Breast epithelium (tissue), 4 donors: ENCODE measurements at places on chromosomes 2 and 18. TPM values are rescaled to one million over a fixed set of nuclear protein-coding genes. Genes with fewer than 3 reads are reported as not detected.

USP37 gene
- total RNA-seq: 24.6 TPM

UPP2 gene
- not detected for total RNA-seq

SULT1C2 gene
- total RNA-seq: 1.9 TPM

CYTIP gene
- 18.7 TPM for total RNA-seq

SLC5A7 gene
- not detected for total RNA-seq

SPIRE1 gene
- 24.3 TPM for total RNA-seq

PSD4 gene
- total RNA-seq: 40.3 TPM

TDRD15 gene
- not detected for total RNA-seq

DNA sequence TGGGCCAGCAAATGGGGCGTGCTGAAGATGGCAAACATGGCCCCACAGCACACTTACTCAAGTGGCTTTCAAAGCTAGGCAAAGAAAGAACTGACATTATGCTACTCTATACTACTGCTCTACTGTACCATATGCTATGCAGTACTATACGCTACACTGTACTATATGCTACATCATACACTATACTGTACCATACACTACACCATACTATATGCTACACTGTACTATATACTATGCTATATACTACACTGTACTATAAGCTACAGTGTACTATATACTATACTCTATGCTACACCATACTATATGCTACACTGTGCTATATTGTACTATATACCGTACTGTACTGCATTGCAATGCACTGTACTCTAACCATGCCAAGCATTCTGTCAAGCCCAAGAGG lies 243.7 kb upstream of the TMEM200C start:
- no peaks in the 10 kb centered on the region for H3K27me3 ChIP-seq
- H3K4me3 ChIP-seq: no peak overlapping the region
- no peaks in the 10 kb centered on the region for H3K4me1 ChIP-seq
- DNase-seq: no peak
- no peaks in the 10 kb centered on the region for H3K36me3 ChIP-seq

- no peak overlapping the region for H3K27ac ChIP-seq
- no peak overlapping the region for H3K4me3 ChIP-seq
- H3K4me1 ChIP-seq: no peaks in the 10 kb centered on the region
- no peak for DNase-seq
- H3K27me3 ChIP-seq: no peaks in the 10 kb centered on the region
- no peaks in the 10 kb centered on the region for H3K36me3 ChIP-seq
Observed at GRCh38 chr2:88003074-88003755, 13.1 kb downstream of the RNU2-63P start.

DNA sequence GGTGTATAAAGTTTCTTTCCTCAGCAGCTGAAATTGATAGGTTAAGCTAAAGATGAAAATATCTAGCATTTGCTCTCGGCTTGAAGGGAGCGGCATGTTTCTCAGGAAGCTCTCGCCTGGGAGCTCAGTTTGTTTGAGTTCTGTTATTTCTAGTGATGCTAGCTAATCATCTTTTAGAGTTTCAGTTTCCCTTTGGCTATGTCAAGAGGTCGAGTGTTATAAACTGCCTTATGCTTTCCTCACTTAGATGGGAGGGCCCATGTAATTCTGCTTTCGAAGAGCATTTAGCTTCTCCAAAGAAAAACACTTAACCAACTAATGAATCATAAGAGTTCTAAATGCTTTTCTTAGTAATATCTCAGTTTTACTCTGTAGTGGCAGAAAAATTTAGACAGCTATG lies 33.6 kb downstream of the PLCL1 start:
- no peak for DNase-seq
- H3K27me3 ChIP-seq: no peaks in the 10 kb centered on the region
- no peaks in the 10 kb centered on the region for H3K36me3 ChIP-seq
- H3K4me3 ChIP-seq: peak overlapping the region; percentile 21
- H3K27ac ChIP-seq: peak overlapping the region; percentile 7

DNA sequence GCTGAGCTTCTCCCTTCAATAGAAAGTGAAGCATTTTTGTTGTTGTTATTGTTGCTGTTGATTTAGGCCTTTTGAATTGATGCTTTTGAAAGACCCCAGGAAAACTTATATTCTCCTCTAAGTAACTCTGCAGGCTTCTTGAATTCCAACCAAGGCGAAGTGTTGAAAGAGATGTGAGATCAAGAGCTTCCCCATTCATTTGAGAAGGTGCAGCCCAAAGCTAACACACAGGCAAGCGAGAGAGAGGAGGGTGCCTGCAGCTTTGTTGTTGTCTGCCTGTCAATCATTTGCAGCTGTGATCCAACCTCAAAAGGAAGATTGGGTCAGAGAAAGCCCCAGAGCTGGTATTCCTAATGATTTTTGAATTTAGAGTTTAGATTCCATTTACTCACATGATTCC lies 963.6 kb upstream of the CNTNAP5 start:
- DNase-seq: no peak
- H3K4me1 ChIP-seq: no peaks in the 10 kb centered on the region
- no peaks in the 10 kb centered on the region for H3K36me3 ChIP-seq
- H3K4me3 ChIP-seq: no peak overlapping the region
- no peaks in the 10 kb centered on the region for H3K27me3 ChIP-seq

- no peak overlapping the region for H3K4me3 ChIP-seq
- no peaks in the 10 kb centered on the region for H3K36me3 ChIP-seq
- no peaks in the 10 kb centered on the region for H3K4me1 ChIP-seq
- no peak overlapping the region for H3K27ac ChIP-seq
- no peaks in the 10 kb centered on the region for H3K27me3 ChIP-seq
- DNase-seq: no peak
Observed at GRCh38 chr2:199707593-199708185, 143.3 kb downstream of the FTCDNL1 start.

DNA sequence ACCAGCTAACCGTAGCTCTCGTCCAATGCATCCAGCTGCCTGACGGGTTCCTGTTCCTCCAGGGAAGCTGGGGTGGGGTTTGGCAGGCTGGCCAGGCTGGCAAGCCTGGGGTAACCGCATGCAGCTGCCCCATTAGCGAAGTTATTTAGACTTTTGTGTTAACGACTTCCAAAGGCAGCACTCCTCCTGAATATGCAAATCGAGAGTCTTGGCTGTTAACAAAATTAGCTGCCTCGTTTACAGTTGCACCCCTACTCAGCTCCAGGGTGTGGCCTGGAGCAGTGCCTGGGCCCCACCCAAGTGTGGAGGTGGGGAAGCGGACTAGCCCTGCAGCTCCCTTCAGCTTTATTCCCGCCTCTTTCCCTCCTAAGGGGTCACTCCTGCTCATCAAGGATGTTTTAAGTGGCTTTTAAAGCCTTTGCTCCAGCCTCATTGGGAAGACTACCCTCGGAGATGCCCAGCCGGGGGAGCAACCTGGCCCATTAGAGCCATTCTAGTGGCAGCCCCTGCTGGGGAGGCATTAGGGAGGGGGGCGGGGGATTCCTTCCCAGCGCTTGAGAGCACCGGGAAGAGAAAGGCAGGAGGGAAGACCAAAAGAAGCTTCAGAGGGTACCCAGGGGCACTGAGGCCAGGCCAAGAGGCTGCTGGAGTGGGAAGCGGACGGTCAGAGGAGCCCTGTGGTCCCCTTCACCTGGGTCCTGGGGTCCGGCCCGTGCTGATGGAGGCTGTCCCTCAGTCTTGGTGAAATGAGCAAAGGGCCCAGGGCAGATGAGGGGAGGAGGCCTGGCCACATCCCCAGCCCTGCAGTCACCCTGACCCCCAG lies 204.1 kb downstream of the CELF4 start:
- no peak overlapping the region for H3K4me3 ChIP-seq
- no peaks in the 10 kb centered on the region for H3K36me3 ChIP-seq
- peaks cover 16% of the 10 kb centered on the region for H3K4me1 ChIP-seq
- no peaks in the 10 kb centered on the region for H3K27me3 ChIP-seq
- H3K27ac ChIP-seq: no peak overlapping the region

DNA sequence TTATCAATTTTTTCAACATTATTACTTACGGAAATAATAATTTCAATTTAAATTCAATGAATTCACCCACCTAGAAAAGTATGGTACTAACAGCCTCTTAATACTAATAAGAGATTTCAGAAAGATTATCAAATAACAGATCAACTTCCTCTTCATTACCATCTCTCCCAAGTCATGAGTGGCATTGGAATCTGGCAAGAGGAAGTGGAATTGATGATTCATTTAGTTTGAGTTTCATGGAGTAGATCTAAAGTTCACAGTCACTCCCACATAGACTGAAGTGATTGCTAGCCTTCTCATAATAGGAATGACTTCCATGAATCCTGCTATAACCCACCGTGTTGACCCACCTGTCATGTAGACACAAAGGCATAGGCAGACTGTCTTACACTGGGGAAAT lies 77.7 kb upstream of the WDR75 start:
- no peaks in the 10 kb centered on the region for H3K27me3 ChIP-seq
- no peaks in the 10 kb centered on the region for H3K4me1 ChIP-seq
- no peaks in the 10 kb centered on the region for H3K36me3 ChIP-seq
- H3K27ac ChIP-seq: no peak overlapping the region

DNA sequence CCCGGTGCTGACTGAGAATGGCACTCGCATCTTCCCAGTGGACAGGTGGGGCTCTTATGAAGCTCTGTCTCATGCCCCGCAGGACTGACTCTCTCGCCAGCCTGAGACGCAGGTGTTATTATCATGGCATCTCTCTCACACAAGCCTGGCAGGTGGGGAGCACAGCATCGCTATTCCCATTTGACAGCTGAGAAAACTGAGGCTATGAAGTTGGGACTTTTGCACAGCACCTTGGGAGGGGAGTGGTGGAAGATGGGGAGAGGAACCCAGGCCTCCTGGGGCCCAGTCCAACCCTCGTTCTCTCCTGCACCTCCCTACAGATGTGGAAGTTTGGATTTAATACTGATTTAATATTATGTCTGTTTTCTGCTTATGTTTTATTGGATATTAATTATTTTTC lies 9.0 kb upstream of the NTSR2 start:
- no peak overlapping the region for H3K27ac ChIP-seq
- H3K27me3 ChIP-seq: no peaks in the 10 kb centered on the region
- no peaks in the 10 kb centered on the region for H3K4me1 ChIP-seq
- H3K4me3 ChIP-seq: no peak overlapping the region

- no peak overlapping the region for H3K4me3 ChIP-seq
- no peaks in the 10 kb centered on the region for H3K36me3 ChIP-seq
- H3K27me3 ChIP-seq: no peaks in the 10 kb centered on the region
- H3K4me1 ChIP-seq: no peaks in the 10 kb centered on the region
Observed at GRCh38 chr2:188523919-188524318, 232.2 kb downstream of the GULP1 start.

- H3K36me3 ChIP-seq: peaks cover 3% of the 10 kb centered on the region
- no peaks in the 10 kb centered on the region for H3K27me3 ChIP-seq
- H3K4me1 ChIP-seq: no peaks in the 10 kb centered on the region
- H3K27ac ChIP-seq: no peak overlapping the region
Observed at GRCh38 chr2:118012778-118013177, 1.1 kb downstream of the CCDC93 start.

DNA sequence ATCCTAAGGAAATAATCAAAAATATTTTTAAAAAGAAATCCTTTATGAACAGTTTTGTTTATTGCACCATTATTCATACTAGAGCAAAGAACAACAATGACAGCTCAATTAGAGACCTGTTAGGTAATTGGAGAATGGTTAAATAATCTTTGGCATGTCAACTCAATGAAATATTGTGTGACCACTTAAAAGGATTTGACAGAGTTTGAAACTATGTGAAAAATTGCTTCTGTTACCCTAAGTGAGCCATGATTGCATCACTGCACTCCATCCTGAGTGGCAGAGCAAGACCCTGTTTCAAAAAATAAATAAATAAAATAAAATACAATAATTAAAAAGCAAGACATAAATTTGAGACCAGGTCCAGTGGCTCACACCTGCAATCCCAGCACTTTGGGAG lies 66.1 kb upstream of the ATP8B1 start:
- H3K4me1 ChIP-seq: no peaks in the 10 kb centered on the region
- DNase-seq: no peak
- H3K36me3 ChIP-seq: no peaks in the 10 kb centered on the region
- no peaks in the 10 kb centered on the region for H3K27me3 ChIP-seq
- H3K4me3 ChIP-seq: no peak overlapping the region

DNA sequence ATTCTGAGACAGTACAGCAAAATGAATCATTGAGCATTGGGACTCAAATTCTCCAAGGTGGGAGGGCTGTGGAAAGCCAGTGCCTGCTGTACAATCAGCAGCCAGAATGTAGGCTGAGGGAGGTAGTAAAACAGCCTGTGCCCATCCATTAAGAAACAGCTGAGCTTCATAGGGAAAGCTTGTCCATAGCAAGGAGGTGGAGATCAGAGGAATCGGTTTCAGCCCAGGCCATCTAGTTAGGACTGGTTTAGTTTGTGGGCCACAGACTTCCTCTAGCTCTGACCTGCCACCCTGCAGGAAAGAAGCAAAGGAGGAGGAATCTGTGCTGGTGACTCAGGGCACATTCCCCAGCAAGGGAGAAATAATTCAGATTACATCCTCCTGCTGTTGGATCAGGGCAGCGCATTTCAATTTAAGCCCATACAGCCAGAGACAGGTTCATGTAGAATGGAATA lies 333.4 kb downstream of the SETBP1 start:
- peak overlapping the region; percentile 50 for H3K27ac ChIP-seq
- H3K4me3 ChIP-seq: no peak overlapping the region
- H3K36me3 ChIP-seq: no peaks in the 10 kb centered on the region
- H3K27me3 ChIP-seq: no peaks in the 10 kb centered on the region

GRCh38 chr2:27988306-27988705 lies 97.8 kb downstream of the BABAM2 start:
- no peaks in the 10 kb centered on the region for H3K27me3 ChIP-seq
- no peak for DNase-seq

GRCh38 chr18:60277855-60278480 lies 94.6 kb downstream of the MC4R start:
- H3K27ac ChIP-seq: no peak overlapping the region
- no peaks in the 10 kb centered on the region for H3K27me3 ChIP-seq
- H3K36me3 ChIP-seq: no peaks in the 10 kb centered on the region
- no peak overlapping the region for H3K4me3 ChIP-seq
- H3K4me1 ChIP-seq: no peaks in the 10 kb centered on the region

DNA sequence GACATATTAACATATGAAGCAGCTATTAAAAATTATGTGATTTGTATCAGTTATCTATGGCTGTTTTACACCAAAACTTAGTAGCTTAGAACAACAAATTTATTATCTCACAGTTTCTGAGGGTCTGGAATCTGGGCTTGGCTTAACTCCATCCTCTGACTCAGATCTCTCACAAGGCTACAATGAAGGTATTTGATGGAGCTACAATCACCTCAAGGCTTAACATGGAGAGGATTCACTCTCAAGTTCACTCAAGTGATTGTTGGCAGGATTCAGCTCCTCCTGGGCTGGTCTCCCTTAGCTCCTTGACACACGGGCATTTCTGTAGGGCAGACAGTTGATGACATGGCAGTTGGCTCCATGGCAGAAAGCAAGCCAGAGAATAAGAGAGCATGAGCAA lies 133.0 kb upstream of the SLC14A2 start:
- DNase-seq: no peak
- H3K27ac ChIP-seq: no peak overlapping the region
- H3K4me1 ChIP-seq: no peaks in the 10 kb centered on the region
- H3K36me3 ChIP-seq: no peaks in the 10 kb centered on the region

DNA sequence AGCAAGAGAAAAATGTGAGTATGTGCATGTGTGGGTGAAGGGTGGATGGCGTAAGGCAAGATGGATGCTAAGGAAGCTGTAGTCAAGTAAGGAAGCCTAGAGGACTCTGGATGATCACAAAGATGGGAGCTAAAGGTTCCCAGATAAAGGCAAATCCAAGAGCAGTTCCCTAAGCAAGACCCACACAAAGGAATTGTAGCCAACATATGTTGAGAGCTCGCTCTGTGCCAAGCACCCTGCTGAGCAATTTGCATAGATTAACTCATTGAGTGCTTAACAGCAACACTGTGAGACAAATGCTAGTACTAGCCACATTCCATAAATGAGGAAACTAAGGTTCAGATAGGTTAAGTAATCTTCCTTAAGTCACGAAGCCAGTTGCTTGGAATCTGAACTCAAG lies 132.6 kb downstream of the C1D start:
- H3K27me3 ChIP-seq: no peaks in the 10 kb centered on the region
- no peaks in the 10 kb centered on the region for H3K4me1 ChIP-seq
- no peak overlapping the region for H3K4me3 ChIP-seq

- no peak overlapping the region for H3K27ac ChIP-seq
- H3K27me3 ChIP-seq: no peaks in the 10 kb centered on the region
- no peaks in the 10 kb centered on the region for H3K36me3 ChIP-seq
Observed at GRCh38 chr2:107340955-107341354, 455.0 kb upstream of the ST6GAL2 start.
